A549 treated with RU486 at 1 μM for 4 hours (cell line): ENCODE measurements at places on chromosomes 11 and 22. TPM values are rescaled to one million over a fixed set of nuclear protein-coding genes. Genes with fewer than 3 reads are reported as not detected.

Gene IGLL1
- total RNA-seq, result not detected in 5 replicates

Gene MICAL2
- 81.2 to 108 TPM (median 90.8 TPM) in 5 replicates for total RNA-seq

Gene TIMM8B
- 65.0 to 88.5 TPM (median 70.3 TPM) in 5 replicates for total RNA-seq

Gene CLCF1
- total RNA-seq, result 40.0 to 52.6 TPM (median 45.1 TPM) in 5 replicates

Gene CTR9
- 19.4 to 31.0 TPM (median 24.0 TPM) in 5 replicates for total RNA-seq

Gene TMPRSS5
- 0.07 to 0.20 TPM (median 0.12 TPM) in 4 of 5 replicates, not detected in the other for total RNA-seq

Gene MLC1
- 0.05 to 0.06 TPM in 2 of 5 replicates, not detected in the others for total RNA-seq
